Stimulated activated naive CD4-positive, alpha-beta T cell (primary cell): ENCODE measurements at places on chromosomes 1 and 21.
A peak's percentile ranks its signal among the peaks of the same experiment; 100 is the strongest.

DNA sequence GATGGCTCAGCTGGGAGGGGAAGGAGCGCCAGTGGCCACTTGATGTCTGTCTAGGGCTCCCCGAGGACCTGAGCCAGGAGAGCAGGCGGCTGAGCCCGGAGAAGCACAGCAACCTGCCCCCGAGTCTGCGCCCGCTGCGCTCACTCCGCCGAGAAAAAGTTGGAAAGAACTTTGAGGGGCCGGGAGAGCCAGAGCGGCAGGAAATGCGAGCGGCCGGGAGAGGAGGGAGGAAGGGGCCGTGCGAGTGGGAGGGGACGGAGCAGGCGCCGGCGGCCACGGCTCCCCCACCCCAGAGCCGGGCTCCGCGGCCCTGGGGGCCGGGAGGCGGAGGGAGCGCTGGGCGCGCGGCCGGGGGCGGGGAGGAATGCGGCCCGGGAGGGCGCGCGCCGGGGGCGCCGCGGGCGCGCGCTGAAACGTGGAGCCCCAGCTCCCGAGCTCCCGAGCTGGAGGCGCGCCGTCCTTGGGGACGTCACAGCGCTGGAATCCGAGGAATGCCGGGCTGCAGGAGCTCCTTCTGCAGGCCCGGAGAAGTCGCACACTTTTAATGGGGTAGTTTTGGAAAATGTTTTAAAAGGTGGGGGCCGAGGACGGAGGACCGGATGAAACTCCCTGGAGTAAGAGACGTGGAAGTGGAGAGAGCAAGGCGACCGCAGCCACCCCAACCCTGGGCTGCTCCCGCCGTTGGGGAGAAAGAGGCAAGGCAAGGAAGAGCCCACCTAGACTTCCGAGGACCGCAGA, at the start of gene PTPN14:
PTPN14 (minus strand) TSS at position 167 of the 738 bp plus-strand sequence. CDS start 86,799 bp downstream, outside the sequence.
- no peak for DNase-seq

- no peak for DNase-seq
These were observed 18.9 kb upstream of the ZFP69B start for GRCh38 chr1:40431385-40431784.

DNA sequence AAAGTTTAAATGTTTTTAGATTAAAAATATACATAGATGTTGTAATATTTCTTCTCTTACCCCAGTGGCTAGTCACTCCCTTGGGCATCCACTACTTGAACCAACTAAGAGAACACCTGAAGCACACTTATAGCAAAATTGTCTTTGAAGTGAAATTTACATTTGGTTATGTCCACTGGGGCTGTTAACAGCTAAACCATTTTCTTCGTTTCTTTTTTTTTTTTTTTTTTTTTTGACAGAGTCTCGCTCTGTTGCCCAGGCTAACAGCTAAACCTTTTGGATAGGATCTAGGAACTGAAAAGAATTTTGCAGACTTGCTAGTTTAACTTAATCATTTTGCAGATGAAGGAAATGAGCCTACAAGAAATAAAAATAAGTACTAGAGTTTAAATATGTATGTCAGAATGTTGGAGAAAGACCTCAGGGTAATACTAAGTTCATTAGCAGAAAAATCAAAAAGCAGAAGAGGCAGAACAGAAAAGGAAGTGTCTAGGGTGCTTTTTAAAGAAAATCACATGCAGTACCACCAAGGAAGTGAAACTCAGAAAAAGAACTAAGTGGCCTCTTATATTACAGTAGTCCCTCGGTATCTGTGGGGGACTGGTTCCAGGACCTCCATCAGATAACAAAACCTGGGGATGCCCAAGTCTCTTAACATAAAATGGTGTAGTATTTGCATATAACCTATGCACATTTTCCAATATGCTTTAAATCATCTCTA, 11.8 kb downstream of the DRAM2 start:
- DNase-seq, result no peak

DNA sequence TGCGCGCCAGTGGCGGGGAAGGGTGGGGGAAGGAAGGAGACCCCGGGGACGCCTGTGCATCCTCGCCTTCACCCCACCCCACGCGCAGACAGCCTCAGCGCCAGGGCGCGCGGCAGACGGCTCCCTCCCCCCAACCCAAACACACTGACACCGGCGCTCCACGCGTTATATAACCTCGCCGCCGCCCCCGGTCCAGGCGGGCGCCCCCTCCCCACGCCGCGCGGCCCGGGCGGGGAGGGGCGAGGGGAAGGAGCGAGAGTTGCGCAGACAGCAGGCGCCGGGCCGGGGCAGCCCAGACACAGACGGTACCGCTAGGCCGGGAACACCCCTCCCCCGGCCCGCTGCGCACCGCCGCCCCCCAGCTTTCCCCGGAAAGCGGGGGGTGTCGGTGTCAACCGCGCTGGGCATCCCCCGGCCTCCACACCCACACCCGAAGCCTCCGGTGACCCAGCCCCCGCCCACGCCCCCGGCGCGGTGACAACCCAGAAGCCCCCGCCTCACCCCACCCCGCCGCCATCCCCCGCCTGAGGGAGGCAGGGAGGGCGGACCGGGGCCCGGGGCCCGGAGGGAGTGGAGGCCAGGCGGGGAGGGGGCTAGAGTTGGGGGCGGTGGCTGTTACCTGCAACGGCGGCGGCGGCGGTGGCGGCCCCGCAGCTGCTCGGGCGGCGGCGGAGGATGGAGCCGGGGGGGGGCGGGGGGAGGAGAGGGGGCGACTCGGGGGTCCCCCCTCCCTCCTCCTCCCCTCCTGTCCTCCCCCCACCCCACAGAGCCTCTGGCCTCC, 432 bp downstream of the AKT3 start:
- peak; percentile 74 for DNase-seq

GRCh38 chr21:32813265-32813903, 41.8 kb upstream of the PAXBP1 start:
- no peak for DNase-seq

DNA sequence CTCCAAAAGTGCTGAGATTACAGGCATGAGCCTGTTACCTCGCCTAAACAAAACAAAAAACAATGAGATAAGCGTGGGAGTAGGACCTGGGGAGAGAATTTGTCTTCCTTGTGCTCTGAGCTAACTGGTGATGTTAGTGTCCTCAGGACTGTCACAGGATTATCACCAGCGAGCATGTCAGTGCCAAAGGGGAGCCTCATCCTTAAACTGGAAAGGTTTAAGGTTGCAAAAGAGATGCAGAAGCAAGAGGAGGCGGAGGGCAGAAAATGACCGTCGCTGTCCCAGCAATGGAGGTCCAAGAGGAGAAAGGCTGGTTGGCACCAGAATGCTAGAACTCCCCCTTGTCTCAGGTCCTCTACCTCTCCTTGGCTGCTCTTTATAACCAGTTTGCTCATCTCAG, 3.9 kb downstream of the SYPL2 start:
- no peak for DNase-seq

DNA sequence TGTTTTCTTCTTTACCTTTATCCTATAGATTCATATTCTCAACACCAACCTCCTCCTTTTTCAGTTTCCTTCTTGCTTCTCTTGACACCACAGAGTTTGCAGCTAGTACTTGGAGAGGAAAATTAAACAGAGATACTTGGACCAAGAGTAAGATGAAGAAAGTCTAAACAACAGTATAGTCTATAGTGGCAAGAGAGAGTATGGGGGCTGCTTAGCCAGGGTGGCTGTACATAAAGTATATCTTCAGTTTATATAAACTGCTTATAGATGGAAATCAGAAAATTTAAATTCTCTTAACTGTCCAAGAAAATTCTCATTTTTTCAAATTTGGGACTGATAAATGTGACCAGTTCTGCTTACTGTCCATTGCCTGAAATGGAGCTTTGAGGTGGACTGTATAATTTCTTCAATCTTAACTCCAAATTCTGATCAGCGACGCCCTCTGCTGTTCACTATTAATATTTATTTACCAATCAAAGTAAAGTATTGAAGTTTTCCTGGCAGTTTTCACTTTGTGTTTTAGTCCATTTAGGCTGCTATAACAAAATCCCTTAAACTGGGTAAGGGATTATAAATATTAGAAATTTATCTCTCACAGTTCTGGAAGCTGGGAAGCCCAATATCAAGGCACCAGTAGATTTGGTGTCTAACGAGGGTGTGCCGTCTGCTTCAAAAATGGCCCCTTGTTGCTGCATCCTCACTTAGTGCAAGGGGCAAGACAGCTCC, 14.8 kb upstream of the METTL18 start:
- DNase-seq, result no peak

DNA sequence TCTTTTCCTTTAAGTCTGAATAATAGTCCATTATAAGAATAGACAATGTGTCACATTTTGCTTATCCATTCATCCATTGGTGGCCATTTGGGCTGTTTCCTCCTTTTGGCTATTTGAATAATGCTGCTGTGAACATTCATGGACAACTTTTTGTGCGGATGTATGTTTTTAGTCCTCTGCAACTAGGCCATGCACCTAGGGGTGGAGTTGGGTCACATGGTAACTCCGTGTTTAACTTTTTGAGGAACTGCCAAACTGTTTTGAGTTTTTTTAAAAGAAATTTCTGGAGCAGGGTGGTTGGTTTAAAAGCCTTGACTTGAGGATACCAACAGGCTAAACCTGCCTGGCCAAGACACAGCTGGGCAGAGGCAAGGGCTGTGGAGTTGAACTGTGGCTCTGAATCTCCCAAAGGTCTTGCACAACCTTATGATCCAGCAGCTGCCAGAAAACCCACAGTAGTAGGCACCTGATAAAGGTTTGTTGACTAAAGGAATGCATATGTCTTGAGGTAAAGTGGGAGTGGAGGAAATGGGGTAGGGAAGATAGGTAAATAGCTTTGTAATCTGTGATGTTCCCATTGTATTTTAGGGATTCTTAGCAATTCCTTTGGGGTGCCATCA, 5.6 kb upstream of the RPTN start:
- DNase-seq, result no peak

DNA sequence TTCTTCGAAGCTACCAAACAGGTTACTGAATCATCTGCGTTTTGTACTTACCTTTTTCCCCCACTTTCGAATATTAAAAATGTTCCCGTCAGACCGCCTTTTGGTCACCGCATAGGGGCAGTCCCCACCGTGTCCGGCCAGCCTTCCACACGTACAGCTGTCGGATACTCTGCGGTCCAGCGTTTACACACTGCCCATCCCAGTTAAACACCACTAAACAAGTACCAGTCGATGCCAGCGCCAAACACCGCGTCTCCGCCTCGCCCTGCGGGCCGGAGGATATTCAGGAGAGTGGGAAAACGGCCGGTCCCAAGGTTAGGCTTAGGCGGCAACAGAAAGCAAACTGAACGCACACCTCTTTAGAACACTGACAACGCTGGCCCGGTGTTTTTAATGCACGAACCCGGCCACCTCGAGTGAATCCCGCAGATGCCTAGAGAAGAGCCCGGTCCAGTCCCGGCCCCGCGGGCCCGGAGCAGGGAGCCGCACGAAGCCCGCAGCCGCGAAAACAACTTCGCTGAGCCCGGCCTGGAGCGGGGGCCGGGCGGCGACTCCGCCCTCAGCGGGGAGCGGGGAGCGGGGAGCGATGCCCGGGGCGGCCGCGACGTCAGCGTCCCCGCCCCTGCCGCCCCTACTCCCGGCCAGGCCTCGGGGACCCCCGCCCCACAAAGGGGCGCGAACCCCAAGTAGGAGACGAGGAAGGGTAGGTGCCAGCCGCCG, 730 bp upstream of the PHF13 start:
- DNase-seq, result peak; percentile 53

- DNase-seq, result no peak
These were observed 84.8 kb downstream of the CAMTA1 start for GRCh38 chr1:6870086-6870485.

DNA sequence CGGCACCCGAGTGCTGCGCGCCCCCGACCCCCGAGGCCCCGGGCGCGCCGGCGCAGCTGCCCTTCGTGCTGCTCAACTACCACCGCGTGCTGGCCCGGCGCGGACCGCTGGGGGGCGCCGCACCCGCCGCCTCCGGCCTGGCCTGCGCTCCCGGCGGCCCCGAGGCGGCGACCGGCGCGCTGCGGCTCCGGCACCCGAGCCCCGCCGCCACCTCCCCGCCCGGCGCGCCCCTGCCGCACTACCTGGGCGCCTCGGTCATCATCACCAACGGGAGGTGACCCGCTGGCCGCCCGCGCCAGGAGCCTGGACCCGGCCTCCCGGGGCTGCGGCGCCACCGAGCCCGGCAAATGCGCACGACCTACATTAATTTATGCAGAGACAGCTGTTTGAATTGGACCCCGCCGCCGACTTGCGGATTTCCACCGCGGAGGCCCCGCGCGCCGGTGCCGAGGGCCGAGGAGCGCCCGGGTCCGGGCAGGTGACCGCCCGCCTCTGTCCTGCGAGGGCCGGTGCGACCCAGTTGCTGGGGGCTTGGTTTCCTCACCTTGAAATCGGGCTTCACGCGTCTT, 49.0 kb downstream of the SIM2 start:
- no peak for DNase-seq

- DNase-seq, result no peak
These were observed 10.5 kb downstream of the VANGL1 start for GRCh38 chr1:115652236-115652788.

DNA sequence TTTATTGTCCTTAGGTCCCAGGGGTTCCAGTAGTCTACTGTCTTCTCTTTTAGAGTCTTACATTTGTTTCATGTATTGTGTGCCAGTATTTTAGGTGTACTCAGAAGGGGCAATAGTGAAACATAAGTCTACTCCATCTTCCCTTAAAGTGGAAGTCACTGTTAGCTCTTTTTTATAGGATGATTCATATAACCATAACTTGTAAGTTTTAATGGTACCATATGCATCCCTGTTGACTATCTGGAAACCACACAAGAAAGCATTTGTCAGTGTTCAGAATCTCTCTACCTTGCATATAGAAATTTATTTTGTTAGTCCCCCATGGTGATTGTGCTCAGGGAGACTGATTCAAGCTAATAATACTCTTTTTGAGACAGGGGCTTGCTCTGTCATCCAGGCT, 149.9 kb downstream of the HS2ST1 start:
- DNase-seq, result no peak

GRCh38 chr1:108007531-108007930, 42.6 kb upstream of the VAV3 start:
- no peak for DNase-seq

GRCh38 chr1:83583351-83584014, 415.4 kb downstream of the TTLL7 start:
- peak; percentile 16 for DNase-seq

DNA sequence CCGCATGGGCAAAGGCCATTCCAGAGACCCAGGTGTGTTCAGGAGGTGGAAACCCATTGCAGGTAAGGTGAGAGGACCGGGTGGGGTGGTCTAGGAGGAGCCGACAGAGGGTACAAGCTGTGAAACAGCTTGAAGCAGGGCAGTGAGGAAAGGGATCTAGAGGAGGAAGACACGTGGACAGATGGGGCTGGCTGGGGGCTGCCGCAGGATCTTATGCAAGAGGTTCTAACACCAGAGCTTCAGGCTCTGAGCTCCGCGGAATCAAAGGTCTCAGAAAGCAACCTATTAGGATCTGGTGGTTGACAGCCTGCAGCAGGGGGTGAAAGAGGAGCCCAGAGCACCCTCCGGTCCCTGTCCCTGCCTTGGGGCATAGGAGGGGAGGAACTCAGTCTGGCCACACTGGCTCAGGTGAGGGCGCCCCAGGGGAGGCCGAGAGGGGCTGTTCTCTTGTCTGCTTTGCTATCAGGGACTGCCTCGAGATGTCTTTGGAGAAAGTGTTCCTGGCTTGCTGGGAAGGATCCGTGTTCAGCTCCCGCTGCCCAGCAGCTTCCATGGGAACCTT, 1.9 kb downstream of the TFF1 start:
- no peak for DNase-seq

DNA sequence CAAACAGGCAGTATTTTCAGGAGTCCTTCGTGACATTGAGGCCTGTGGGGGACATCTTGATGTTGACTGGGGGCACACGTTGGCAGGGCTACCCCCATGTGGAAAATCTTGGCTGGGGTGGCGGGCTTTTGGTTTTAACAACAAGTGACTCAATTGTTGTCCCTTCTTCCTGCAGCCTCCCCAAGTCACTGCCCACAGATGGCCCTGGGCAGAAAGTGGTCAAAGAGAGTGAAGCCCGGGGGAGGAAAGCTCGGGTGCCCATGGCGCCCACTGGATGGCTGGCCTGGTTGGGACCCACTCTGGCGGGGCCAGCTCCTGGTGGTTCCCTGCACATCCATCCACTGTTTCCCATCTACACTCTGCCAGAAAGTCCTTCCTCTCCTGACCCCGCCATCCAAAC, 24.6 kb upstream of the ZNF648 start:
- no peak for DNase-seq
